ENCODE measurements at places on chromosomes 5 and 9. TPM values are rescaled to one million over a fixed set of nuclear protein-coding genes. Genes with fewer than 3 reads are reported as not detected.

Gene GARIN3
- total RNA-seq, result not detected

Gene ZNF483
- total RNA-seq, result 2.2 TPM

Gene PCDHGA6
- 3.1 TPM for total RNA-seq

Gene ANKRD18B
- not detected for total RNA-seq

- DNase-seq, result no peak
These were observed 70.5 kb upstream of the RAI14 start for GRCh38 chr5:34585601-34586104.

Measured in mesenteric fat pad (tissue), 1 donor.